ENCODE measurements at places on chromosomes 1 and 21. TPM values are rescaled to one million over a fixed set of nuclear protein-coding genes. Genes with fewer than 3 reads are reported as not detected.

The ZNF683 gene
- not detected for total RNA-seq

The SYT14 gene
- 18.1 TPM for total RNA-seq

The C1orf185 gene
- not detected for total RNA-seq

The UMODL1 gene
- not detected for total RNA-seq

The RXRG gene
- total RNA-seq: 10.4 TPM

The USP21 gene
- 21.5 TPM for total RNA-seq

The CFHR4 gene
- total RNA-seq: not detected

The PTPN14 gene
- 1.7 TPM for total RNA-seq

The RIPPLY3 gene
- not detected for total RNA-seq

The PLEKHA6 gene
- 72.7 TPM for total RNA-seq

The C21orf91 gene
- 14.3 TPM for total RNA-seq

The OR6N1 gene
- not detected for total RNA-seq

The OR10T2 gene
- not detected for total RNA-seq

The GOLT1A gene
- total RNA-seq: not detected

The ZZZ3 gene
- total RNA-seq: 36.7 TPM

The LCE1F gene
- total RNA-seq: not detected

The KCNAB2 gene
- 20.4 TPM for total RNA-seq

The CTSE gene
- not detected for total RNA-seq

The PRAMEF25 gene
- not detected for total RNA-seq

The OLIG2 gene
- total RNA-seq: 21.4 TPM

The CERS2 gene
- 94.2 TPM for total RNA-seq

The NUP210L gene
- total RNA-seq: 0.10 TPM

The FAM167B gene
- 2.5 TPM for total RNA-seq

The TNFSF4 gene
- total RNA-seq: 0.34 TPM

The KCND3 gene
- 3.7 TPM for total RNA-seq

The DBT gene
- 11.4 TPM for total RNA-seq

The A3GALT2 gene
- 0.71 TPM for total RNA-seq

The ELK4 gene
- total RNA-seq: 20.0 TPM

The NT5C1A gene
- not detected for total RNA-seq

The OR2T33 gene
- not detected for total RNA-seq

The KISS1 gene
- total RNA-seq: not detected

The PEAR1 gene
- 1.2 TPM for total RNA-seq

The LINGO4 gene
- total RNA-seq: not detected

All from glutamatergic neuron (in vitro differentiated cells).